Stimulated activated CD8-positive, alpha-beta memory T cell treated with anti-CD3 and anti-CD28 coated beads, Interleukin-4, amount 100 ng/mL, for 1 hour (primary cell): ENCODE measurements at places on chromosomes 12 and 14.

DNA sequence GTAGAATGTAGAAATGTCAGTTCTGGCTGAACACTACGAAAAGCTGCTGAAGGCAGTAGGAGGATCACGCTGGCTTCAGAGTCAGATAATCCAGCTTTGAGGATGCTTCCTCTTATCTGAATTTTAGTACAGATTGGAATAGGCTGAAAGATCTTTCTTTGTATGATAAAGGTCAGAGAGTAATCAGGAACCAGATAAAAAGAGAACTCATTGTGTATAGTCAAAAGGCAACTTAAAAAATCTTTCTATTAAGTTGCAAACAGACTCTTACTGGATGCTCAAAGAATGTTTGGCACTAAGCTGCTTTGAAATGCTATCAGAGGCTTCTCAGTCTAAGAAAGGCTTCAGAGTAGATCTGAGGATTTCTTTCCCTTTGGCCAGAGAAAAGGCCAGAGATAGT is 21.8 kb upstream of the TRHDE start:
- no peak for DNase-seq

DNA sequence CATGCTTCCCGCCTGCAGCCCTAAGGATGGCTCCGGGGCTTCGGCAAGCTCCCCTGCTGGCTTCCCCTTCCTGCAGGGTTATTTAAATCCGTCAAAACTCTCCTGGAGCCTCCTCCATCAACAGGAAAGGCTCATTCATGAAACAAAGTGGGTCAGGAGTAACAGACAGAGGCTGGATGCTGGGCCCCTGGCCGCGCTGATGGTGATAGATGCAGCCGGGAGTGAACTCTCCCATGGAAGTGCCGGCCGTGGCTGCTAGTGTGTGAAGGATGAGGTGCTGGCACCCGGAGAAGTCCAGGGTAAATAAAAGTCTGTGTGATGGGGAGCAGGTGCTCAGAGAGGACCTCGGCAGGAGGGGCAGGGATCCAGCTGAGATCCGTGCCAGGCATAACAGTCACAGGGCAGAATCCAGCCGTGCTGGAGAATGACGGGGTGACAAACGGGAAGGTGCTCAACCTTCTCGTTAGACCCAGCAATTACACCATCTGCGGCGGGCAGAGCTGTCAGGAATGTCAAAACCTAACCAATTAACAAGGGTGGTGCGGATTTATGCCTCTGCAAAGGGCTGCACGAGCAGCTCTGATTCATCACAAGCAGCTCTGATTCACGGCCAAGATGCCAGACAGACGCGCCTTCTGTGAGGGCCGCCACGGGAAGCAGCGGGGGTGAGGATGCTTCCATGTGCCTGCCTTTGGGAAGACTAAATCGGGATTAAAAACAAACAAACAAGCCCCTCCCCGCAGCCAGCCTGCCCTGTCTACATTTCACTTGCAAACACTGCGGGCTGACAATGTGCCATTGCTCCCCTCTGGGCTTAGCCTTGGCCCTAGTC is 55.6 kb downstream of the SYNE3 start:
- no peak for DNase-seq

GRCh38 chr12:5170844-5171243 is 127.2 kb downstream of the KCNA5 start:
- no peak for DNase-seq

GRCh38 chr12:45834809-45835208 is 105.3 kb downstream of the ARID2 start:
- no peak for DNase-seq

DNA sequence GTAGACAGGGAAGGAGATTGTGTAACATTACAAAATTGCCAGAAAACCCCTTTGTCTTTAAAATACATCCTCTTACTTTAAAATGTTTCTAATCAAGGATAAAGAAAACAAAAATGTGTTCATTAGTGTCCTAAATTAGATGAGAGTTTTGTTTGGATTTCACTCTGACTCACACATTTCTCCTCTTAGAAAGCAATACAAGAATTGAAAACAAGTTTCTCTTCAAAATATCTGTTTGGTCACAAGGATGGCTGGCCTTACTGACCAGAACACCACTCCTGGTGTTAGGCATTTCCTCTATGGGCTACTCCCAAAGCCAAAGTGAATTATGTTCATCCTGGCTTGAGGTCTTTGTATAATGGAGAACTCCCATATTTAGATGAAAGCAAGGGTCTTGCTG is 6.4 kb downstream of the GUCY2C start:
- no peak for DNase-seq

- no peak for DNase-seq
Observed at GRCh38 chr14:96039633-96040311, 610 bp downstream of the C14orf132 start.

GRCh38 chr12:47155457-47156166 is 75.9 kb upstream of the AMIGO2 start:
- DNase-seq = no peak

- no peak for DNase-seq
Observed at GRCh38 chr14:53896726-53897125, 59.9 kb downstream of the BMP4 start.

DNA sequence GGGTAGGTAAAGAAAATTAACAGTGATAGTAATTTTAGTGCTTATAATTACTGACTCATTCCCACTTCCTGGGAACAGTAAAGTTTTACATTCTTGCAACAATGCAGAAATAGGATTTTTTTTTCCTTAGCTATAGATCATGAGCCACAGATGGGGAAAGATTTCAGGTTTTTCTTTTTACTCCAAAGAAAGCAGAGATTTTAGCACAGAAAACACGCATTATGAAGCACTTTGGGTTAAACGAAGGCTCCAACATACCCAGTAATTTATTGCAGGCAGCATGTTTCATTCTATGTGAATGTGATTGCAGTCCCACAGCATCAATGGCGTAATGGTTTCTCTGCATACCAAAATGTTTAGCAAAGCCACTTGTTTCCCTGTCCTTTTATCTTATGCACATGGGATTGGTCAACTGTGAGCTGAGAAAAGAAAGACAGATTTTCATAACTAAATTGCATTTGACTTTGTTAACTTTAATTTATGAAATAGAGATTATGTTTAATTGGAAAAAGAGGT is 124.6 kb upstream of the E2F7 start:
- no peak for DNase-seq
